ENCODE measurements at places on chromosomes 1 and 21. TPM values are rescaled to one million over a fixed set of nuclear protein-coding genes. Genes with fewer than 3 reads are reported as not detected.

MTR gene
- total RNA-seq = 6.1 TPM

CHD5 gene
- total RNA-seq = 0.77 TPM

LCE1F gene
- total RNA-seq = not detected

LMX1A gene
- total RNA-seq = not detected

CNKSR1 gene
- total RNA-seq = 0.33 TPM

SPRR4 gene
- not detected for total RNA-seq

ATP1A2 gene
- total RNA-seq = 0.08 TPM

FBXO2 gene
- total RNA-seq = 8.7 TPM

LORICRIN gene
- total RNA-seq = not detected

PLA2G2F gene
- total RNA-seq = not detected

LSS gene
- total RNA-seq = 13.7 TPM

B3GALT5 gene
- 0.24 TPM for total RNA-seq

COL11A1 gene
- total RNA-seq = 2.0 TPM

CCDC185 gene
- total RNA-seq = 0.08 TPM

C1orf210 gene
- not detected for total RNA-seq

RIPPLY3 gene
- 0.62 TPM for total RNA-seq

TOMM20 gene
- 122 TPM for total RNA-seq

RPTN gene
- not detected for total RNA-seq

RIMS3 gene
- total RNA-seq = 1.2 TPM

RNU1-3 gene
- total RNA-seq = not detected

SPSB1 gene
- total RNA-seq = 30.4 TPM

CELSR2 gene
- 5.7 TPM for total RNA-seq

PLA2G5 gene
- not detected for total RNA-seq

FCAMR gene
- not detected for total RNA-seq

ESRRG gene
- not detected for total RNA-seq

MYOCOS gene
- not detected for total RNA-seq

CR2 gene
- not detected for total RNA-seq

KCNE2 gene
- not detected for total RNA-seq

TMEM79 gene
- 6.8 TPM for total RNA-seq

C1QB gene
- not detected for total RNA-seq

HNRNPCL1 gene
- total RNA-seq = not detected

OR14K1 gene
- total RNA-seq = not detected

LRRC39 gene
- total RNA-seq = 0.15 TPM

Measured in A549 treated with CORT108297 at 1 μM for 4 hours (cell line).